Fibroblast of upper back skin (primary cell): ENCODE measurements at places on chromosomes 4 and X.

GRCh38 chr4:16072168-16072567 is 11.7 kb downstream of the PROM1 start:
- no peak for DNase-seq

GRCh38 chr4:8880851-8881250 is 9.2 kb upstream of the HMX1 start:
- no peak for DNase-seq

GRCh38 chrX:110188701-110189558 is 129.0 kb downstream of the AMMECR1 start:
- DNase-seq = no peak

DNA sequence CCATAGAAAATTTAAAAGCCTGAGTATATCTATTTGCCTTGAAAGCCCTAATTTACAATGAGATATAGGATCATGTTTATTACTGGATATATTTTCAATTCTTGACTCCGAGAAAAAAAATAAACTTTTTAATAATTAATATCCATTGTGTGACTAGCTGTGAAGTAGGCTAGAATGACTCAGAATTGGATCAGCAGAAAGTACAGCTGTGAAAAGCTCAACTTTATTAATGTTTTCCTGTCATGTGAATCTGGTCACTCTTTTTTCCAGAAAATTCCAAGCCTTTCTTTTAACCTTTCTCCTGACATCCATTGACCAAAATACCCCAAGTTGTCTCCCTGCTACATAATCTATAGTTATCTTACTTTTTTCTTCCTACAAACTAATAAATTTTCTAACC is 171.8 kb upstream of the PACRGL start:
- DNase-seq = peak; percentile 23

DNA sequence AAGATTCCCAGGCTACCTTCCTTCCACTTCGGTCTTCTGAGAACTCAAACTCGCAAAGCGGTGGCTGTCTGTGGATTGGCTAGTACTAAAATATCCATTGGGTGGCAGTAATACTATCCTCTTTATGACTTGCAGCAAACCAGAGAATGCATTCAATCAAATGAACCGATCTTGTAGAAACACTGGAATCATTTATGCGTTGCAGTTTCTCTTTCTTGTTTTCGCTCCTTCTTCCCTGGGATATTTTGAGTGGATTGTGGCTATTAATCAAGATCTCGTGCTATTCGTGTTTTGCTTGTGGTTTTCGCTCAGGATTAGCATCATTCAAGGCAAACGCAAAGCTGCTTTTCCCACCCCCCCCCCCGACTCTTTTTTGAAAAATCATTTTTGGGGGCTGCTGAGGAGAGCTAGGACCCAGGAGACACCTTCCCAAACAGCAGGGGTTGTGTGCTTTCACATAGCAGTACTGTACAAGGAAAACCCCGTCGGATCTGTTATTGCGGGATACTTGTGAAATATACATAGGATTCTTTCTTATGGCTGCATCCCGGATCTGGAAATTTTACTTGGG is at the start of gene IL1RAPL1:
IL1RAPL1 (plus strand) TSS at position 466 of the 571 bp plus-strand sequence.
- DNase-seq = peak; percentile 64

- peak; percentile 83 for DNase-seq
These were observed 467.0 kb upstream of the CTSO start for GRCh38 chr4:156420623-156421022.

DNA sequence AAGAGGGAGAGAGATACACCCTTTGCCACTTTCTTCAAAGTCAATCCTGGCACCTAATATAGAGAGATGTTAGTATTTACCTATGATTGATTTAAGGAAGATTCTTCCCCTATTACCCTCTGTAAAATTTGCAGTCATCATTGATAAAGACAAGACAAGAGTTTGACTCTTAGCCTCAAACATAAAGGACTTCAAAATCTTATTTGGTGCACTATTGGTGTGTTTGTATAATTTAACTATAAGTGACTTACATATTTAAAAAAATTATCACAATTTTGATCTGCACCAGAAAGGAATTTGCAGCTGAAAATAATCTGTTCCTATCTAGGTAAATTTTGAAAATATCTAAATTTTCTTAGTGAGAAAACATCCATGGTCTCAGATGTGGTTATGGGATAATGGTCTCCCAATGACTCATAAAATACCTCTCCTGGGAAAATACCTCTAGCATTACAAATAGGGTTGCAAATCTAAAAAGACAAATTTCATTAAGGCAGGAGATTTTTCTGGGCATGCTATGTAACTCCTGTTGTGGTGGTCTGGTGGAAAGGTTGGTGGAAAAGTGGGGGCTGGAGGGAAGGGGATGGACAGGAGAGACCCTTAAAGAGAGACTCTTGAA is 173.6 kb upstream of the MED14 start:
- peak; percentile 77 for DNase-seq

DNA sequence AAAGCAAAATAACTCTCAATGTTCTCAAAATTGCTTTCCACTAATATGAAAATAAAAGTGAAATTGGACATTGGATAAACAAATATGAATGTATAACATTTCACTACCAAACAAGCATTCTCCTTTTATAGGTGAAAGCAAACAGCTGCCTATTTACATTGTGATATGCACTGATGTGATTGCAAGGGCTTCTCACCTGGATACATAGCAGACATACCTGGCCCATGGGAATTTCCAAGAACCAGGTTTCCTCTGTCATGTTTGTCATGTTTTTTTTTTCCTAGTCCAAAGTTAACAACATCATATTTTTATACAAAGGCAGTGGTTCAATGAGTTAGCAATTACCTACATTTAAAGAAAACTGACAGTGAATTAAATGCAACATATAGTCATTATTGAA is 228.5 kb downstream of the ANKRD50 start:
- no peak for DNase-seq

GRCh38 chrX:56130436-56130835 is 101.7 kb upstream of the KLF8 start:
- no peak for DNase-seq

DNA sequence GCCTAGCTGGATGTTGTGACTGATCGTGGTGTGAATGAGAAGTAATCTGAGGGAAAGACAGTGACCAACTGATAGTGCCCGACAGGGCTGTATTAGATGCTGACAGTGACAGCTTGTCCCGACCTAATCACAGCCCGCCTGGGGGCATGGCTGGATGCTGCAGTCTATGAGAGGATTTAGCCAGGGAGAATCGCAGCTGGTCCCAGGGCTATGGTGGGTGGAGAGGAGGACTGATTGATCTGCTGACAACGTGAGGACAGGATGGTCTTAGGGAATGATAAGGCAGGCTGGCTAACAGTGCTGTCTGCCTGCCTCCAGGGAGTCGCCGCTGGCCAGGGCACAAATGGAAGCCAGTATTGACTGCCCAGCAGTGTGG is 621 bp upstream of the SUV39H1 start:
- no peak for DNase-seq

GRCh38 chr4:102705391-102705935 is 55.3 kb downstream of the MANBA start:
- no peak for DNase-seq

DNA sequence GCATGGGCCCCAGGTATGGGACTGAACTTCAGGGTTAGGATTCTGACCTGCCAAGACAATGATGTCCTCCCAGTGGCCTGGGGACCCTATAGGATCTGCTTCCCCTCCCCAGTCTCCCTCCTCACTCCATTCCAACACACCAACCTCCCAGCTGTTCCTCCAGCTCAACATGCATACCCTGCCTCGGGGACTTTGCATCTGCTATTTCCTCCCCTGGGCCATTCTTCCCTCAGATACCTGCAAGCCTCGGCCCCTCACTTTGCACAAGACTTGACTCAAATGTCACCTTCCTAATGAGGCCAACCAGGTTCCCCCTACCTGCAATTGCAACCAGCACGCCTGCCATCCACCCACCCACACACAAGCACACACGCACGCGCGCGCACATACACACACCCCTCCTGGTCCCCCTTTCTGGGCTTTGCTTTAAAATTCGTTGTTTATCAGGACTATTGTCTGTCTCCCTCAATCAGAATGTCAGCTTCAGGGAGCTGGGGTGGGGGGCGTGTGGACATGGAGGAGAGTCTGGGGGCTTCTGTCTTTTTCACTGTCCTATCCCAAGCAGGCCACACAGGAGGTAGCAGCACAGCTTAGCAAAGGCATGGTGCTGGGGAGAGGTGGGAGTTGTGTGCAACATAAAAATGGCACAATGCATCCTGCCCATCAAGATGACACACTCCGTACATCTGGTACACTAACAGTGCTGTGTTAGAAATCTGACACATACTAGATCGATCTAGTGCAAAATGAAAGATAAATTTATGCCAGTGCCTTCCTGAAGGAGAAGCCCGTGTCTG is 20.6 kb upstream of the PPP2R2C start:
- no peak for DNase-seq

- peak; percentile 46 for DNase-seq
These were observed 40.6 kb downstream of the CHRDL1 start for GRCh38 chrX:110755061-110755460.

DNA sequence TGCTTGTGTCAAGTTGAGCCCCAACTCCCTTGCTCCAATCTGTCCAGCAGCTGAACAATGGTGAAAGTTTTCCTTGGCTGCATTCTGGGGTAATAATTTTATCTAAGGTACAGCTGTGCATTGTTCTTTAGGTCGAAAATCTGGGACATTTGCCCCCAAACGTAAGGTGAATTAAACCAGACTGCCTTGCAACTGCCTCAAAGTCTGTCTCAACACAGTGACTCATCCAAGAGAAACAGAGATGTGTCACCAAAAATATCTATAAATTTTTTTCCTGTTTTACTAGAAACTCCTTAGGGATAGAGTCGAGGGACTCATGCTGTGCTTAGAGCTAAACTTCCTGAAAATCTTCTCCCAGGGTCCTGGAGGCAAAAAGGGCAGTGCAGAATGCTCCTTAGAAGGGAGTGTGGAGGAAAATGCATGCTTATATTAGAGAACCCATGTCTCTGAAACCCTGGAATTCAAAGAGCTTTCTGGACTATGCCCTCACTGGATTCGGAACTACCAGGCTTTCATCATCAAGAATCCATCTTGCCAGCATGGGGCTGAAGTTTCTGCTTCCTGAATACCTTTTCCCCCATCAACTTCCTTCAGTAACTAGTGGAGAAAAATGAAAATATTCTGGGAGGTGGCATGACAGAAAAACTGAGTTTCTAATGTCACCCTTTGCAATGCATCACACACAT is 115.7 kb downstream of the PALLD start:
- peak; percentile 91 for DNase-seq

GRCh38 chr4:152308951-152309350 is 226.9 kb downstream of the FBXW7 start:
- no peak for DNase-seq
